ENCODE measurements at places on chromosomes 13 and 19.

DNA sequence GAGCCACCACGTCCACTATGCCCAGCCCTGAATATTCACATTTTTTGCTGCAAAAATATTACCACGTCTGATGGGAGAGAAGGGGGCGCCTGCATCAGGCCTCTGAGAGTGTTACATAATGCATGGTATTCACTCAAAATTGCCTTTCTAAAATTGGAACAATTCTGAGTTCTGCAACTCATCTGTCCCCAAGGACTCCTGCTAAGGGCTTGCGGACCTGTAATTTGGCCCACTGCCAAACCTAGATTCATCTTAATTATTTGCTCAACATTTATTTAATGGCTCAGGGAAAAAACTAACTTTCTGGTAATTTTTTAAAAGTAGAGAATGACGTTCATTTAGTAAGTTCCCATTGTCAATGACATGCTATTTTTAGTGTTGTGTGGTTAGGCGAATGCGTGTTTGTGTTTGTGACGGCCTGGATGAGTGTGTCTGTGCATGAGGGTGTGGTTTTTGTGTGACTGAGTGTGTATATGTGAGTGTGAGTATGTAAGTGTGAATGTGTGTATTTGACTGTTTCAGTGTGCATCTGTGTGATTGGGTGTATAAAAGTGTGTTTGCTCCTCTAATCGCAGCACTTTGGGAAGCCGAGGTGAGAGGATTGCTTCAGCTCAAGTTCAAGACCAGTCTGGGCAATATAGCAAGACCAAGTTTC, 8.8 kb downstream of the INAFM1 start:
- no peak for DNase-seq

DNA sequence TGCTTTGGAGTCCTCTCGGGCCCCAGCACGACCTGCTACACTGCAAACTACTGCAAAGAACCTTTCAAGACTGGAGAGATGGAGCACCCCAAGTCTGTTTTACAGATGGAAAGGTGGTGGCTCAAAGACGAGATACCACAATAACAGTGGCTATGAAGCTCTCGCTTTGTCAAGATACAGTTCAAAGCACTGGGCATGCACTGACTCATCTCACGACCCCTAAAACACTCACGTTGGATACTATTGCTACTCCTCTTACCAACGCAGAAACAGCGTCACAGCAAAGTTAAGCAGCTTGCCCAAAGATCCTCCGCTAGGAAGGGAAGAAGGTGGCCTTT, 24.0 kb upstream of the LAIR1 start:
- no peak for DNase-seq

- DNase-seq, result no peak
Observed at GRCh38 chr13:67355812-67356476, 125.8 kb upstream of the PCDH9 start.

DNA sequence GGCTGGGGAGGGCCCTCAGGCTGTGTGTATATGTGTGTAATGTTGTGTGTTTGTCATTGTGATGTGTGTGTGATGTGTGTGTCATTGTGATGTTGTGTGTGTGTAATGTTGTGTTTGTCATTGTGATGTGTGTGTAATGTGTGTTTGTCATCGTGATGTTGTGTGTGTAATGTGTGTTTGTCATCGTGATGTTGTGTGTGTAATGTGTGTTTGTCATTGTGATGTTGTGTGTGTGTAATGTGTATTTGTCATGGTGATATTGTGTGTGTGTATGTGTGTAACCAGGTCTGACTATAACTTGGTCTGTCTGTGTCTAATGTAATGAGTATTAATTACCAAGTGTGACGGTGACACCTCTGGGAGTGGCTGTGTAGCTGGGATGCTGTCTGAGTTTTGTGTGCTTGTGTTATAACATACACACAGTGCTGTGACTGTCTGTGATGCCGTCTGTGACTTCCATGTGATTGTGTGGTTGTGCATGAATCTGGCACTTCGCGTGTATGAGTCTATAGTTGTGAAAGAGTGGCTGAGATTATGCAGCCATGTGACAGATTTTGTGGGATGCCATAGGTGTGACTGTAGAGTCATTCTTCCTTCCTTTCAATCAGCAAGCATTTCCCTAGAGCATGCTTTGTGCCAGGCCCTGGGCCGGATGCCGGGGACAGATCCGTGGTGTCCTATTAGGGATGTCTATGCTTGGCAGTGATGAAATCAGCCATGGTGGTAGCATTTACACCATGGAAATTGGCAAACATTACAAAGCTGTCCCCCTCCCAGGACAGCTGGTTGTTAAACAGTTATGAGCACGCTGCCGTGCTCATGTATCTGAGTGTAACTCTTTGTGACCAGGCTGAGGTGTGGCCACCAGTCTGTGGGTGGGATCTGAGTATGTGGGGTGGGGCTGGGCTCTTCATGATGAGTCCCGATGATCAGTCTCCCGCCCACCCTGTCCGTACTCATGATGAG, 6.4 kb downstream of the TNFSF14 start:
- no peak for DNase-seq

- DNase-seq, result no peak
Observed at GRCh38 chr13:40999416-40999815, 19.7 kb downstream of the ELF1 start.

- DNase-seq, result no peak
Observed at GRCh38 chr19:17005000-17005399, 21.6 kb downstream of the CPAMD8 start.

DNA sequence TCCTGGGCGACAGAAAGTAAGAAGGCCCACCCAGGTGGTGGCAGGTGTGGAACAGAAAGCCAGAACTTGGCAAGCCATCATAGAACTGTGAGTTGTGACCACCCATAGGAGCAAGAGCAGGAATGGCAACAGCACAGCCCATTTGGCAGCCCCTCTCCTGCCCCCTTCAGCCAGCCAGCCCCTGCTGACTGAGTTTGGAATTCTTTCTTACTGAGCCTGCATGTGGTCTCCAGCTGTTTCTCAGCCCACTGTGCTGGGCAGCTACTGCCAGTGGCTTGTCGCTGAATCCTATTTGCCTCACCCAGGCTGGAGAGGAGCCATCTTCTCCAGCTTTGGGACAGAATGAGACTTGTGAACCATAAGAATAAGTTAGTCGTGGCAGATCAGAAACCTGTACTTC, 28.3 kb downstream of the CNMD start:
- no peak for DNase-seq

DNA sequence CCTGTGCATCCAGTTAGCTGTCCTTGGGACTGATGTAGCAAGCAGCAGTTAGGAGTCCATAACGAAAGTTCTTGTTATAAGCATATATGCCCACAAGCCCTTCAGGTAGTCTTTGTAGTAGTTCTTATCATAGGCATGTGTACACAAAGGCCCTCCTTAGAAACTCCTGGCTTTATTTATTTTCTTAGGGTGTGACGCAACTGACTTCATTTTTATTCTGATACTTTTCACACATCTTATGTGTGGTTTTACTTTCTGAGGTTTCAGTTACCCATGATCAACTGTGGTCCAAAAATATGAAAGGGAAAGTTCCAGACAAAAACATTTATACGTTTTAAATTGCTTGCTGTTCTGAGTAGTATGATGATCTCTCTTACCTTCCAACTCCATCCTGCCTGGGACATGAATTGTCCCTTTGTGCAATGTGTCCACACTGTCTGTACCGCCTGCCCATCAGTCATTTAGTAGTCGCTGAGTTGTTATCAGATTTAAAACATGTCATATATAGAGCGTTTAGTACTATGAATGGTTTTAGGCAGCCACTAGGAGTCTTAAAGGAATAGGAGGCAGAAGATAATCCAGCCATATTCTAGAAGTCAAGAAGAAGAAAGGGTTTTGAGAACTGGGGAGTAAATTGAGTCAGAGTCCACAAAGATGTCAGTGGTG, 19.4 kb downstream of the GPC5 start:
- DNase-seq, result no peak

DNA sequence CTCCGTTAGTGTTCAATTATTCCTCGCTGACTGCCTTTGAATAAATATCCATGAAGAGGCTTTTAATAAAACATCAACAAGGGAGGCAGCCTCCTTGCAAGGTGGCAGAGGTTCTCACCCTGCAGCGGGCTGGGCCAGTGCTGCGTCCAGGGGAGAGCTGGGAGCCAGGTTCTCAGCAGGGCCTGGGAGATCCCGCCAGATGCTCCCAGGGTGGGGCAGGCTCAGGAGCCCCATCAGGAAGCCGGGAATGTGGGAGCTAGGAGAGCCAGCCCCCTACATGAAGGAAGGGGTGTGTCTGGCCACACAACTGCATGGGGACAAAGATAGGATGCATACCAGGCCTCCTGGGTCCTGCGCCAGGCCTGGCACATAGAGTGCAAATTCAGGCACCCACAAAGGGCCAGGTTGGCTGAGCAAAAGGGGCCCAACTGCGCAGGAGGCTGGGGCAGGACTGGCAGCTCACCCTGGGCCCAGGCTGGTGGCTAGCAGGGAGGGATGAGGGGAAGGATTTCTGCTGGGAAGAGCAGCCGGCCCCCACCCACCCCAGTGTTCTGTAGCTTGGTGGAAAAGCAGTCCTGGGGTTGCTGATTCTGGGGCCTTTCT, 22.8 kb downstream of the VSTM2B start:
- DNase-seq, result no peak

- DNase-seq, result no peak
Observed at GRCh38 chr13:21668732-21669275, 2.1 kb upstream of the FGF9 start.

- DNase-seq, result no peak
Observed at GRCh38 chr19:18712981-18713380, 29.5 kb downstream of the CRTC1 start.

DNA sequence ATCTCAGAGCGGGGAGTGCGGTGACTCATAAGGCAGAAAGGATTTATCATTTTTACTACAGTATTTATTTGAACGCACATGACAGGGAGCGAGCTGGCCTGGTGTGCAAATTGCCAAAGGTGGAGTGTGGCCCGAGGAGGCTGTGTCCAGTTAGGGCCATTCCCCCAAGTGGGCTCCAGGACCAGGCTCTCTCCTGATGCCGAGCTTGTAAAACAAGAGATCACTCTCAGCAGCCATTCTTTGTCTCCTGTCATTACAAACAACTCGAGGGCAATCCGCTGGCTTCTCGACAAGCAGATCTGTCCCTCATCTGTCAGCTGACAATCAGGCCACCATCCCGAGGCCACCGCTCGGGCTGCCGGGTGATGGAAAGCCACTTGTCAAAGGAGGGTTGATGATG, 418.9 kb downstream of the ZNF536 start:
- DNase-seq, result no peak

- DNase-seq, result peak; percentile 50
Observed at GRCh38 chr19:48844472-48844871, 8.2 kb upstream of the HSD17B14 start.

DNA sequence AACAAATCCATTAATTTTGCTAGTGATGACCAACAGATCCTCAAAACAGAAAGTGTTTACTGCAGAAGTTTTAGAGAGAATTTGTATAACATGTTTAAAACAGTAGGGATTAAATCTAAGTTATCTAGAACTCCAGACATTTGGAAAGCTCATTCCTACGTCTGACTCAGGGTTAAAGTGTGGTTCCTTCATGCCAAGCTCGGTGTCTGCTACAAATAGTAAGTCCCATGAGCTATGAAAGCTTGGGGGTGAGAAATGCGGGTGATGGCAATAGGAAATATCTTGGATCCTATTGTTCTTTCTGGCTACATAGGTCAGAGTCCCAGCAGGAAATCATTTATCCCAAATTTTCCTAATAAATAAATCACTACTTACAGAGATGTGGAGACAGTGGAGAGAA, 867.1 kb downstream of the UQCRFS1 start:
- DNase-seq, result no peak

DNA sequence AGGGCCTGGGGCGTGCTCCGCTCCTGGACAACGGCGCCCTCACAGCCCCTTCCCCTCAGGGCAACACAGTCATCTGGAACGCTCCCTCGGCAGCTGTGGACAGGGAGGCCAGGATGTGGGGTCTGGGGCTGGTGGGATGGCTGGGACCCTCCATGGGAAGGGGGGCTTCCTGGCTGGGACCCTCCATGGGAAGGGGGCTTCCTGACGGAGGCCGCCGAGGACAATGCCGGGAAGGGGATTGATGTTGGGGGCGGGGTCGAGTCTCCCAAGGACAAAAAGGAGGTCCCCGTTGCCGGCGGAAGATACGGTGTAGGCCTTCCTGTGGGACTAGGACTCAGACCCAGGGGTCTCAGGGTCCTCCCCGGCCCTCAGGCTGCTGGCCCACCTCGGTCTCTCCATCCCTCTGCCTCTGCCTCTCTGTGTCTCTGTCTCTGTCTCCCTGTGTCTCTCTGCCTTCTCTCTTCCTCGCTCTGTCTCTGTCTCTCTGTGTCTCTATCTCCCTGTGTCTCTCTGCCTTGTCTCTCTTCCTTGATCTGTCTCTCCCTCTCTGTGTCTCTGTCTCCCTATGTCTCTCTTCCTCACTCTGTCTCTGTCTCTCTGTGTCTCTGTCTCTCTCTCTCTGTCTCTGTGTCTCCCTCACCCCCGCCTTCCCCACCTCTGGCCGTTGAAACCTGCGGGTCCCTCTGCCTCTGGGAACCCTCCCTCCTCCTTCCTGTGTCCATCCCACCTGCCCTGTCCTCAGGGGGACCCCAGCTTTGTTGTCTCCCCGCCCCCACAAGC, 2.7 kb upstream of the MADCAM1 start:
- no peak for DNase-seq

DNA sequence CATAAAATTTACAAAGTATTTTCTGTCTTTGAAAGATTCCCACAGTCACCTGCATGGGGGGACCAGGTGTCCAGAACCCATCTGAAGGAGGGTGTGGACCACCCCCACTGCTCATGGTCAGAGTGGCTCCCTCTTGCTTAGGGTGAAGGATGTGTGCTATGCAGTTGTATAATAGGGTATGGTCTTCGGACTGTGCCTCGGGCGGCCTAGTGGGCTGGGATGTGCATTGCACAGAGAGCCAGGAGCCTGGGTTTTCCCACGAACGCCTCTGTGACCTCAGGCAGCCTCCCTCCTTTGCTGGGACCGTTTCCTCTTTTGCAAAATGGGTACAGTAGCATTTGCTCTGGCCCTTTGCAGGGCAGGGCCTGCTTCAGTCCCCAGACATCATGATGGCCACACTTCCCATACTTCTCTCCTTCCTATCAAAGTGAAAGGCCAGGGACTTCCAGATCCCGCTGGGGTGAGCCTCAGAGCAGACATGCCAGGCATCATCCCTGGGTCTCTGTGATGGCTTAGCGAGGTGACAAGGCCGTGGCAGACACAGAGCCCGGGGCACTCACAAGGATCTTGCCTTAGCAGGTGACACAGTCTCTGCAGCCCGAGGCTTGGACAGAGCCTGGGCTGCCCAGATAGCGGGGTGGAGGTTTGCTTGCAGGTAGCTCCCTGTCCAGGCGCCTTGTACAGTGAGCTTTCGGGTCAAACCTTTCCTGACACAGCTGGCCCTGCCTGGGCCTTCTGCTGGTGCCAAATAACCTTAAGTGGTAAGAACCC, 59.4 kb upstream of the ZNF536 start:
- DNase-seq, result no peak

DNA sequence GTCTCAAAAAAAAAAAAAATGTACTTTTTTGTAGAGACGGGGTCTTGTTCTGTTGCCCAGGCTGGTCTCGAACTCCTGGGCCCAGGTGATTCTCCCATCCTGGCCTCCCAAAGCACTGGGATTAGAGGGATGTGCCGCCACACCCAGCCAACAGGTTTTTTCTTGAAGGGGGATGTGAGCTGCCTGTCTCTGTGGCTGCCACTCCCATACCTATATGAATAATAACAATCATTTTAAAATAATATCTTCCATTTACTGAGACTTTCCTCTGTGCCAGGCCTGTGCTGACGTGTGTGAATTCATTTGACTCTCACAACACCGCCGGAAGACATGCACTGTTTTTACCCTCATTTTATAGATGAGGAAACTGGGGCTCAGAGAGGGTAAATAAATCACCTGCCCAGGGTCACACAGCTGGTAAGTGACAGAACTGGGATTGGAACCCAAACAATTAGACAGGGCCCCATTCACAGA, 7.2 kb upstream of the BCL3 start:
- DNase-seq, result no peak

- DNase-seq, result no peak
Observed at GRCh38 chr13:53136554-53137215, 108.1 kb downstream of the OLFM4 start.

GRCh38 chr19:3350014-3350663, 16.2 kb upstream of the NFIC start:
- DNase-seq, result no peak

Measured in hematopoietic multipotent progenitor cell treated with erythropoietin and hydrocortisone succinate and interleukin-3 and kit ligand, for 15 days (in vitro differentiated cells).